Activated CD4-positive, alpha-beta T cell treated with anti-CD3 and anti-CD28 coated beads, Interleukin-2, Interleukin-6, amounts not matched to agents 100 ng/mL and 50 ng/mL, durations not matched to agents 16 hours and 8 hours (primary cell): ENCODE measurements at places on chromosomes 1 and 21.

DNA sequence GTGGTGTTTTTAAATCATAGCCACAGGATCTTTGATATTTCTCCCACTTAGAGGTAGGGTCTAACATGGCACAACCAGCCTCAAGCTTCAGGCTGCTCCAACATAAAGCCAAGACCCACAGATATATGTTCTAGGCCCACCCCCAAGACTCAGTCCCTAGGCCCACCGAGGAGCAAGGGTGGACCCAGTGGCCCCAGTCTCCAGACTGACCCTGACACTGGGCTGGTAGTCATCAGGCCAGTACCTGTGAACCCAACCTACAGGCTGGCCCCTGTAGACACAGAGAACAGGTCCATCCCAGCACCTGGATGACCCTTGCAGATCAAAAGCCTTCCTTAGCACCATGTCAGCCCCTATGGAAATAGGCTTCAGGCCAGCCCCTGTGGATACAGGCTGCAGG is 60.5 kb downstream of the NEGR1 start:
- DNase-seq = no peak

DNA sequence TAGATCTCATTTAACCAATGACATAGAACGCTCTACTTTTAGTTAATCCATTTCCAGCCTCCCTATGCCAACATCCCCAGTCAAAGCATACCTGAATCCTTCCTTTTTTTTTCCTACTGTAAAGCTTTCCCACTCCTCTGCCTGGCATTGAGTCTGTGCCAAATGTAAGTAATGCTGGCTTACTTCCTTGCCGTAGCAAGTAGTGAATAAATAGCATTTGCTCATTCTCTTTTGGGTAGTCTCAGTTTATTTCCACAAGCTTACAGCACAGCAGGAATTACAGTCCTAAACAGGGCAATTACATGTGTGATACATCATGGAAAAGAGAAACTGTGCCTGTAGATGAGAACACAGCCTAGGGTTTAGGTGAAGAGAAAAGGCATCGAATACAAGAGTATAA is 352.6 kb upstream of the NEGR1 start:
- no peak for DNase-seq

DNA sequence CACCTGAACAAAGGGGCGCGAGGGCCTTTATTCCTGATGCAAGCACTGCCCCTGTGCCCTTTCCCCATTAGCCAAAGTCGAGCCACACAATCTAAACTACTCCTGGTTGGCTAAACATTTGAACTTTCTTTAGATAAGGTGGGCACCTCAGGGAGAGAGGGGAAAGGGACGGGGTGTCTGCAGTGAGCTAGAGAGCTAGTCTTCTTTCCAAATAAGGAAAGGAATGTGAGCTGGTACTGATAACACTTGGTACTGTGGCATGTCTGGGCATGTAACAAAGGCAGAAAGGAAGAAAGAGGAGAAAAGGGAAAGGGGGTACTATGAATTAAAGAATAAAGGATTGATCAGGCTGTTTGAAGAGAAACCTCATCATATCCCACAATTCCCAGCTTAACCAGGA is 62.8 kb downstream of the OVGP1 start:
- DNase-seq = no peak

- DNase-seq = no peak
These were observed 13.5 kb downstream of the TBX15 start for GRCh38 chr1:118974661-118975060.

DNA sequence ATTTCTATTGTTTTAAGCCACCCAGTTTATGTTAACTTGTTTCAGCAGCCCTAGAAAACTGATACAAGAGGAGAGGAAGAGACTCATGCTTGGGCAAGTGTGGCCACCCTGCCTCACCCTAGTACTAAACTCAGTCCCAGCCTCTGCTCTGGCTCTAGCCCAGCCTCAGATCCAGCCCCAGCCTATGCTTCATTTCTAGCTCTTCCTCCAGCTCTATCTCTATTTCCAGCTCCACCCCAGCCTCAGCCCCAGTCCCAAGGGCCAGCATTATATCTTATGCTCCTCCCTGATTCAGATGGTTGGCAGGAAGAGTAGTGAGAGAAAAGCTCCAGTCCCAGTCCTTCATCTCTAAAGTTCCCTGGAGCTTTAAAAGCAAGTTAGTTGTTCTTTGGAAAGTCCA is 535.5 kb downstream of the PTPRC start:
- DNase-seq = no peak

DNA sequence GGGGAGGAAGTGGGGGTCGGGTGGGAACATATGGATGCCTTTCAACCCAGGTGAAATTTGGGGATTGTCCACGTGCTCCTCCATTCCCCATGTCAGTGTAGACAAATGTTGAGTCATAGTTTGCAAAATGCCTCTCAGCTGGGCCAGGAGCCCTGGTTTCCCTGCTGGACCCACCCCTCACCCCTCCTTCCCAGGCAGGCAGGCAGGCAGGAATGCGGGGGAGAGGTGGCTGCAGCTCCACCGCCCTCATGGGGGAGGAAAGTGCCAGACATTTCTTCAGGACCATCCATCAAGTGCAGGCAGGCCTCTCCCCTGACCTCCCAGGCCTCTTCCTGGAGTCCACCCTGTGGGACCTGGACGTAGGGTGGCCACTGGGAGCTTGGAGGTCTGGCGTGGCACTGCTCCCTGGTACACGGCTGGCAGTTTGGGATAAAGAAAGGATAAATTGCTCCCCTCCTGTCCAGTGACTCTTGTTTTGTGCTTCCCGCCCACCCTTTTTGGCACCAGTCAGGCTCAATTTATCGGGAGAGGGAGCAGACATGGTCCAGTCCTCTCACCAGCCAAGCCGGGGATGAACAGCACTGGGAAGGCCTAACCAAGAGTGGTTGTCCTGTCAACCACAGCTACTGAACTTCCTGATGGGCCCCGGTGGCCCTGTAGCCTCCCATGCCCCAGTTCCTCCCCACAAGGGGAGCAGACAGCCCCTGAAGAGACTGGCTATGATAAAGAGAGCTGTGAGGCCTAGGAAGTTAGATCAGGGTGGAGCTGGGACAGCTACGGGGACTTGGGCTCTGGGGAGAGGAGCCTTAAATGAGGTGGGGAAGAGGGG is 18.9 kb downstream of the NPR1 start:
- no peak for DNase-seq

DNA sequence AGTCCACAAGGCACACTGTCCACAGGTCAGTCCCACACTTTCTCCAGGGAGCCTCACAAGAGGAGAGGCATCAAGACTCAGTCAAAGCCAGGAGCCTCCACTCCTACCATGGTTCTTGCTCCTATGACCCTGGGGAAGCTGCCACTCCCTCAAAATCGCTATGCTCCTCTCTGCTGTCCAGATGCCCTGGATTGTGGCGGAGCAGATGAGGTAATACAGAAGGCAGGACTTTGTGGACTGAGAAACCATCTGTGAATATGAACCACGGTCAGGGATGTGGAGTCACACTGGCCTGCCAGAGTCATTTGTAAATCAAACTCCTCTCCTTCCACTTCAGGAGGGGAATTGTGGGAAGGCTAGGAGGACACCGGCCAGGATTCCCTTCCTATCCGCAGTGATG is 20.6 kb downstream of the VWA5B1 start:
- DNase-seq = no peak

DNA sequence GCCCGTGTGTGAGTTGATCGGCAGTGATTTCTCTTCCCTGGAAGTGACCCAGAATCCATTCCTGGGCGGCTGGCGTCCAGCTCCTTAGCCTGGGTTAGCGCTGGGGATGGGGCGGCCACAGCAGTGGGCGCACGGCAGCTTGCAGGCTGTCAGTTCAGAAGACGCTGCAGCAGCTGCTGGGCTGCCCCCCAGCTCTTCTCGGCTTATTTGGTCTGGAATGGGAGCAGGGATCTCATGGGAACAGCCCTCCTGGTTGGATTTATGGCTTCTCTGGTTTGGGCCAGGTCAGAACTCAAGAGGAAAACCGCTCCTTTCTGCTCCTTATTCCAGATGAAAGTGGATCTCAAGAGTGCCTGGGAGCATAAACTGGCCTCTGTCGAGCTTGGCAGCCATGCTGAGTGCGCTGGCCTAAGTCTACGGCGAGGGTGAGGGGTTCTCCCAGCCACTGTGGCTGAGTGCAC is 148.2 kb downstream of the PRDM16 start:
- DNase-seq = no peak

DNA sequence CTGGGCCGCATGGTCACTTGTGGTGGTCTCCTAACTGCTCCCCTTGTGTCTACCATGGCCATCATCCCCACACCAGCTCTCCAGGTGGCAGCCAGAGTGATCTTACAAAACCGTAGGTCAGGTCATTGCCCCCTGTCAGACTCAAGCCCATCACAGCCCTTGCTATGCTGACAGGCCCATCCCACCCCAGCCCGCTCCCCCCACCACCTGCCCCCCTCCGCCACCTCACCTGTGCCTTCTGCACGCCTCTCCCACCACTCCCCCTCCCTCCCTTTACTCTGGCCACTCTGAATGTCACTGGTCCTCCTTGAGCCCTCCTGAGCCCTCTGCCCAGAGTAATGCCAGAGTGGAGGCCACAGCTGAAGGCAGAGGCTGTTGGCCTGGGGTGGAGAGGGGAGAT is 28.5 kb downstream of the TEX35 start:
- no peak for DNase-seq

DNA sequence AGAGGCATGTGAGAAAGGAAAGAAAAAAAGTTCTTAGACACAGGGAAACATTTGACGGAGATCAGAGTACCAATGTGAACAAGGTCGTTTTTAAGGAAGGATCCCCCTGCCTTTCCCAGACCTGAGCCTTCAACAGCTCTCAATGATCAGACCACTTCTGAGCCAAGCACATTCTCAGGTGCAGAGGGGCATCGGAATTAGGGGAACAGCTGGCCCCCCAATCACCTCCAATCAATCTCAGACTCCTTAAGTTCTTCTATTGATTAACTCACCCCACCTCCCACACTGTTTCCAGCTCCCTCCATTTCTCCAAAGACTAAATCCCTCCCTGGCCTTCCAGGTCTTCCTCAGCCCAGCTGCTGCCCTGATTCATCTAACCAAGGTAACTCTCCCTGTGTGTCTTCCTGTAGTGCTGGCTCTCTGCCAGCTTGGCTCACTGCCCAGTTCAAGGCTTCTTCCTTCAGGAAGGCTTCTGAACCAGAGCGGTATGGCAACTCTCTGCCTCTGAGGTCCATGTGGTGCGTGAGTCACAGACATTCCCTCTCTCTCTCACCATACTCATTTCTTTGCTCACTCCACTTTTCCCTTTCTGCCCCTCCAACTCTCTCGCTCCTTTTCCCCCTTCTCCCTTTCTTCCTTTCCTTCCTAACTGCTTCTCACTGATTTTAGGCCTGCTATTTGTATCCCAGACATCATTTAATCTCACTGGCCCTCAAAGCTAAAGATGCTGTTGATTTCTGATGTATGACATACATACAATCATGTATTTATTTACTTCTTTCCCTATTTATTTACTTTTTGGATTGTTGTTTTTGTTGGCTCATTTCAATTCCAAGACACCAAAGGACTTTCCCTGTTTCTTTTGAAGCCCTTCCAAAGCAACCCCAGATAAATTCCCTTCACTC is 18.1 kb downstream of the CFAP45 start:
- DNase-seq = no peak

DNA sequence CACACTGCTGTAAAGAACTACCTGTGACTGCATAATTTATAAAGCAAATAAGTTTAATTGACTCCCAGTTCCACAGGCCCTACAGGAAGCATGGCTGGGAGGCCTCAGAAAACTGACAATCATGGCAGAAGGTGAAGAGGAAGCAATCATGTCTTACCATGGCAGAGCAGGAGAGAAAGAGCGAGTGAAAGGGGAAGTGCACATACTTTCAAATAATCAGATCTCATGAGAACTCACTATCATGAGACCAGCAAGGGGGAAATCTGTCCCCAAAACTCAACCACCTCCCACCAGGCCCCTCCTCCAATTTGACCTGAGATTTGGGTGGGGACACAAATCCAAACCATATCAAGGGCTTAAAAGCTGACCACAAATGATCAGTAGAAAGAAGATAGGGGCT is 493.2 kb downstream of the PTPRC start:
- DNase-seq = no peak
